ENCODE measurements at places on chromosomes 5 and 9.

DNA sequence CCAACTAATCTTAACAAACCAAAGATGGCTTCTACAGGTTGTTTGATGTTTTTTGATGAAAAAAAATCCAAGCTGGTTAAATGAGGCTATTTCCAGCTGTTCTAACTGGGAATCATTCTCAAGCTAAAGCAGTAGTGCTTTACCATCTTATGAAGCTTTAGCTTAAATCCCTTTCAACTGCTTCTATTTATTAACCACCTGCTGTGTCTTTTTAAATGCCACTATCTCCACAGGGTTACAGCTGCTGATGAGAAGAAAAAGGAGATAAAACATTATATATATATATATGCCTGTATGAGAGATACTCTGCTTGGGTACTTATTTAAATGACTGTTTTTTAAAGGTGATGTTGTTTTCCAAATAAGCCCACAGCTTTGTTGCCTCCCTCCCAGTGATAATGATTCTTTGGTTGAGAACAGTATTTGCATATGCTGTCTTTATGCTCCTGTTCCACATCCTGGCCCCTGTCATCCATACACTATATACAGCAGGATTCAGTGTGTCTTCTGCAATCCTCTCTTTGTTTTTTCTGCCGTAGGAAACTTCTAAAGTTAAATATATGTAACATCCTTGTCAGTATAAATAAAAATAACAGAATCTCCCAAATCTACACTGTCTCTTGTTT is 164.0 kb downstream of the PAM start:
- no peak for DNase-seq

- DNase-seq = no peak
Measured at GRCh38 chr5:145936401-145937131, at the start of gene SH3RF2. TSS of gene SH3RF2 (plus strand) at chr5:145936578. CDS start at chr5:145937929, 1,351 bp downstream.

GRCh38 chr9:132880324-132880661 is 1.6 kb downstream of the SPACA9 start:
- no peak for DNase-seq

- DNase-seq = no peak
Measured at GRCh38 chr5:148825716-148826052, 727 bp upstream of the ADRB2 start.

DNA sequence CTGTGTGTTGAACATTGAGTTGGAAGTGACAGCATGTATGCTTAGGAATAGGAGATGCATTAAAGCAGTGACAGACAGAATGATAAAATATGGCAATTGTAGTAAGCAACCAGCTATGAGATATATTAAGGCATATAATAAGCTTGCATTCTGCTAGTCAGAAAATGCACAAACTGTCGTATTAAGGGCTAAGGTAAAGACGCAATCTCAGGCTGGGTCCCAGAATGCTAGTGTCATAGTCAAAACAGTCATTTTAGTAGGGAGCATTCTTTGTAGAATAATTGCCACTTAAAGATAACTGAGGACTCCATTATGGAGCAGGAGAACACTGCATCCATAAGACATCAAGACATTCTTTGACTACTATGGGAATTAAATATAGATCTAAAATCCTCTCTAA is 1369.7 kb upstream of the C9orf72 start:
- no peak for DNase-seq

Measured in GM12892 (cell line).